NCI-H1105 treated with DMSO at 0.1 percent for 48 hours (cell line): ENCODE measurements at places on chromosomes 7 and 10.

- no peak for DNase-seq
Observed at GRCh38 chr7:27191161-27191731, 6.2 kb upstream of the HOXA11 start.

DNA sequence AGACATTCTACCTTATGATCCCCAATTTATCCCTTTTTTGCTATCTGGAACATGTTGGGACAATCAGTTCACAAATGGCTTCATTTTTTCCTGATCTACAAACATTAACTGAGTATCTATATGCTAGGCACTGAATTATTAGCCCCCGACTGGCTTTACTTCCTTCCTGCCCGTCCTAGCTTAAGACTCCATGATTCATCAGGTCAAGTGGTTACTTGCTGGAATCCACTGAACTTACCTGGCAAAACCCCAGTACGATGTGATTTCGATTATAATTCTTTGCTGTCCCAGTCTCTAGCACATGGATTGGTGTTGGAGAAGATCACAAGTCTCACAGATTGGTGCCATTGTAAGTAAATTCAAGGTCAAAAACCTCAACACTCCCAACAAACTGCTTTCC, 77.1 kb downstream of the ORC5 start:
- DNase-seq, result no peak

DNA sequence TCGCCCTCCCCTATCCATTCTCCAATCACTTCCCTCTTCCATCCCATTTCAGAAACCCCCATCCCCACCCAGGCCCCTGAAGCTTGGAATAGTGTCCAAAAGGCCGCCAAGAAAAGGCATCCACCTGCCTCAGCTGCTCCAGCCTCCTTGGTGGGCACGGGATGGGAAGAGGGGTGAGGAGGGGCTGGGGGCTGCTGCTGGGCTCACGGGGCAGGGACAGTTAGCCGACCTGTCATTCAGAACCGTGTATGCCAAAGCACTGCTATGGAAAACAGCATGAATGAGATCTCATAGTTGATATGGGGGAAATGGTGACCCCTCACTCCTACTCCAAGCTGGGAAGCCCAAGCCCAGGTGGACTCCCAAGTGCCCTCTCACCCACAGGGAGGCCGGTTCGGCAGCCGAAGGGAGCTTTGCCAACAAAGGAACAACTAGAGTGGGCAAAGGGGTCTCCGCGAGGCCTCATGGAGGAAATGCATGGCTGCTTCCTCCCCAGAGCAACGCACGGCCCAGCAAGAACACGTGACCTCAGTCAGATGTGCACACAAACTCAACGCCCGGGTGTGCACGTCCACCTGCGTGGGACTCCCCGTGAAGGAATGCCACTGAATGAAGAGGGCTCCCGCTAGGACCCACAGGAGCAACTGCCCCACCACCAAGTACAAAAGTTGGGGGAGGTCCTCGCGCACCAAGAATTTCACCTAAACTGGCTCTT, 52.5 kb downstream of the EBF3 start:
- no peak for DNase-seq

- DNase-seq, result no peak
Observed at GRCh38 chr10:36803229-36803628, 322.2 kb upstream of the ANKRD30A start.

DNA sequence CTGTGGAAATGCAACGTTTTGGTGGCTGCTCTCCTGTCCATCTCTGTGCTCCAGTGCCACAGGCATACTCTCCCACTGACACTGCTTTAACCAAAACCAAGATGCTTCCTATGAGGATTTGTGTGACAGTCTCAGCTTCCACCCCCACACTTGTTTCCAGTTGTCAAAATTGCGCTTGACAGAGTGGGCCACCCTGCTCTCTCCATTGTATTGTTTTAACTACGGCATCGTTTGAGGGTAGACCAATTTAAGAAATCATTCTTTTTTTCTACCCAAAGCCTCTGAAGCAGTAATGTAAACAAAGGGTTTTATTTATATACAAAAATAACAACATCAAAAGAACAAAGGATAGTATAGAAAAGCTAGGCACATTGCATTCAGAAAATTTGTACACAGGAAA, 178.0 kb downstream of the INHBA start:
- no peak for DNase-seq

- no peak for DNase-seq
Observed at GRCh38 chr10:131901181-131901829, 497 bp downstream of the PPP2R2D start.

GRCh38 chr10:49179699-49180443, 8.3 kb downstream of the TMEM273 start:
- no peak for DNase-seq

DNA sequence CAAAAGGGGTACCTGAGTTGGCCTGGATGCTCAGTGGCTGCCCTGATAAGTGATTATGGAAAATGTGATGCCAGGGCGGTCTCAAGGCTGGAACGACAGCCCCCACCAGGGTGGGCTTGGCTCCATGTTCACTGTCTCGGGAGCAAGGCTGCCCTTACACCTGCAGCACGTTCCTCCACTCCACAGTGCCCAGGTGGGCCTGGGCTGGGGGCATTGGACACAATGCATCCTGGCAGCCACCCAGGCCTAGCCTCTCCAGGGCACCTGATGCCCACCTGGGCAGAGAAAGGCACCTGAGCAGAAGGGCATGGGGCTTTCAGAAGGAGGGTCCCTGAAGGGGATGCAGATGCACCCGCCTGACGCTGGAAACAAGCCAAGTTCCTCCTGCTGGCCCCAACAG, 548.3 kb downstream of the DNAJB6 start:
- DNase-seq, result no peak

- no peak for DNase-seq
Observed at GRCh38 chr7:32761451-32762205, 129.9 kb downstream of the KBTBD2 start.

- no peak for DNase-seq
Observed at GRCh38 chr10:114623155-114623554, 34.9 kb downstream of the ABLIM1 start.

GRCh38 chr7:27346531-27347275, 104.1 kb downstream of the EVX1 start:
- peak; percentile 29 for DNase-seq

GRCh38 chr7:48875045-48875916, 49.1 kb upstream of the CDC14C start:
- DNase-seq, result peak; percentile 61

GRCh38 chr7:16765436-16765859, 11.9 kb downstream of the TSPAN13 start:
- DNase-seq, result no peak

DNA sequence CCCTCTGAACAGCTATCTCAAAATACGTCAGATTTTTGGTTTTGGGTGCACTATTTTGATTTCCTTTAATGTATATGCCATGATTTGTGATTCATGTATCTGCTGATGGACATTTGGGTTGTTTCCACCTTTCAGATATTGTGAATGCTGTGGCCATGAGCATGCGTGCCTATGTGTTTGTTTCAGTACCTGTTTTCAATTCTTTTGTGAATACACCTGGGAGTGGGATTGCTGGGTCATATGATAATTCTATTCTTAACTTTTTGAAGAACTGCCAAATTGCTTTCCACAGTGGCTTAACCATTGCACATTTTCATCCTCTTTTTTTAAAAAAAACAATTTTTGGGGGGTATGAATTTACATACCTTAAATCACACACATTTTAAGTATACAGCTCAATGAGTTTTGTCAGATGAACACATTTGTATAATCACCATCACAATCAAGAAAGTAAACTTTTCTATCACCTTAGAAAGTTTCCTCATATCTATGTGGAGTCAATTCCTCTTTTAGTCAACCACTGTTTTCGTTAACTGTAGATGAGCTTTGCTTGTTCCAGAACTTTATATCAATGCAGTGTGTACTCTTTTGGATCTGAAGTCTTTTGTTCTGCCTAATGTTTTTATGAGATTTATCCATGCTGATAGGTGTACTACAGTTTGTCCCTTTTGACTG, 36.9 kb downstream of the CYP26A1 start:
- DNase-seq, result no peak

GRCh38 chr7:142194201-142194600, 63.7 kb downstream of the PRSS58 start:
- DNase-seq, result no peak

GRCh38 chr7:27491534-27491933, 171.1 kb downstream of the HIBADH start:
- no peak for DNase-seq

- no peak for DNase-seq
Observed at GRCh38 chr10:1054684-1055083, 1.5 kb upstream of the WDR37 start.

GRCh38 chr10:71899665-71900412, 48.8 kb upstream of the PSAP start:
- DNase-seq, result no peak

DNA sequence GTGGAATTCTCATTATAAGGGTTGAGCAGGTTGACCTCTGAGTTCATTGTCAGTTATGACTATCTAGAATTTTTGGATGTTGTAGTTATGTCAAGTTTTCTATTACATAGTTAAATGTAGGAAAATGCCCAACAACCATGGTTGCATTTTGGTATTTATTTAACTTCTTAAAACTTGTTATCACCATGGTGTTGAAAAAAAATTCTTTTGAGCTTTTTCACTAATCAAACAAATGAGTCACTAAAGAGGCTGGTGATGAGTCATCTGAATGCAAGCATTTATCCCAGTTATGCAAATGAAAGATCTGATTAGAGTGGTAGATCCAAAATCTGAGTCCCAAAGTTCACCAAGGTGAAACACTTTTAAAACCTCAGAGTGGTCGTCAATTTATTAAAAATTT, 624.7 kb upstream of the IGFBP3 start:
- DNase-seq, result no peak

DNA sequence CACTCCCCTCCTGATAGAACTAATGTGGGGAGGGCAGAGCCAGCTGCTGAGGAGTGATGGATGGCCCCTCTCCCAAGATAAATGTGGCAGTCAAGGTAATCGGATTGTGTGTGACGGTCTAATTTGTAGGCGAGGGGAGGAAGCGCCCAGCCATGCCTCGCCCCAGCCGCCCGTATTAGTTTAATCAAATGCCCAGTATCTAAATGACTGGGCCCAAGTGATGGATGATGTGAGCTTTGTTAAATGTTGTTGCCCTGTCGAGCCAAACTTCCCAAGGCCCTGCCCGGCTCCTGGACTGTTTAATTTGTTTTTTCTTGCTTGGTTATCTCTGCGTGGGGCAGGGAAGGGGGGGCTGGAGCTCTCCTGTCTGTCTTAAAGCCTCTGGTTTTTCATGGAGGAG, 88.4 kb upstream of the PPIF start:
- DNase-seq, result no peak

DNA sequence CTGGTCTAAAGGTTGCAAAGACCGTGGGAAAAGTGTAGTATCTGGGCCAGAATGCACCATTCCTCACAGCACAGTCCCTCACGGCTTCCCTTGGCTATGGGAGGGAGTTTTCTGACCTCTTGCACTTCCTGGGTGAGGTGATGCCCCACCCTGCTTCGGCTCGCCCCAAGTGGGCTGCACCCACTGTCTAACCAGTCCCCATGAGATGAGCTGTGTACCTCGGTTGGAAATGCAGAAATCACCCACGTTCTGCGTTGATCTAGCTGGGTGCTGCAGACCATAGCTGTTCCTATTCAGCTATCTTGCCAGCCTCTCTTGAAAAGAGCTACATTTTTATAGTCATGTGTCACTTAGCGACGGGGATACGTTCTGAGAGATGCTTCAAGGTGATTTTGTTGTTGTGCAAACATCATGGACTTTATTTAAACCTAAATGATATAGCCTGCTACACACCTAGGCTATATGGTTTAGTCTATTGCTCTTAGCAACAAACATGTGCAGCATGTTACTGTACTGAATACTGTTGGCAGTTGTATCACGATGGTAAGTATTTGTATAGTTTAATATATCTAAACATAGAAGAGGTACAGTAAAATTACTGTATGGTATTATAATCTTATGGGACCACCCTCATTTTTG, 120.0 kb downstream of the PPP1R9A start:
- DNase-seq, result no peak

DNA sequence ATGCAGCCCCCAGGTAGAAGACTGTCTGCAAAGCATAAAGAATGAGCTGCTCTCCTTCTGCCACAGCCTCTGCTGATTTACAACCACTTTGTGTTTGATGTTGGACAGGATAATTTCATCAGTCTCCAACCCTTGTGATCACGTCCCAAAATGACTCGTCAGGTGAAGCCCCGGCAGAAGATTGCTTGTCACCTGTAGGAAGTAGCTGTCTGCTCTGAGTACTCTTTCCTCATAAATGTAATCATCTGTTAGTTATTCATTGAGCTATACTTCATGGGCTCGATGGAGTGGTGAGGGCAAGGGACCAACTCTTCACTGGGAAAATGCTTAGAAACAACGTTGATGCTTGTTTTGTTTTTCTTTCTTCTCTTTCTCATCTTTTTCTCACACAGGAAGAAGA, 290.9 kb upstream of the SP8 start:
- DNase-seq, result no peak

GRCh38 chr7:21140622-21141021, 287.3 kb upstream of the SP4 start:
- no peak for DNase-seq

DNA sequence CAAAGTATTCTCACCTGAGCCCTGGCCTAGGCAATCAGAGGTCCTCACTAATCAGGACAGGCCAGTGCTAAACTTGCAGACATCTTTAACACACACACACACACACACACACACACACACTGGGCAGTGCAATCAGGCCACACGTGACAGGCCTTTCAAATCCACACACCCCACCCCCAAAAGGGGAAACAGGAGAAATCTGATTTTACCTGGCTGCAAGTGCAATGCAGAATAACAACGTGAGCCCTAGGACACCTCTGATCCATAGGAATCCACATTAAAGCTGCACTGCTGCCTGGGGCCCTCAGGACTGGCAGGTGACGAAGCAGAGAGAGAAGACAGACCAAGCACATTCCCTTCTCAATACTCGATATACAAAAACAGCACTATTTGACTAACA, 218.9 kb downstream of the FAM107B start:
- DNase-seq, result no peak

DNA sequence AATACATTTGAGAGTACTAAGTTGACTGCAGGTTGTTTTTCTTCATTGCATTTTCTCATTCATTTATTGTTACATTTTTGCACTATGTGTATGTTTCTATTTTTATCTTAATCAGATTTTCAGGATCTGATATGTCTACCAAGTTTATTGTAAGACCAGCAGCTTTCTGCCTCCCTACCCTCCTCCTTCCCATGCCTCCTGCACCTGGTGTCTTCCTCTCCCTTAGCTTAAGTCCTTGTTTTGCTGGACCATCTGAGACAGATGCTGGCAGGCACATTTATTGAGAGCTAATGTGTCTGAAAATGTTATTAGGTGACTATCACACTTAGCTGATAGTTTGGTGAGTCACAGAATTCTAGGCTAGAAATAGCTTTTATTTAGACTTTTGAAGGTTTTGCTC, 79.6 kb downstream of the ANLN start:
- DNase-seq, result no peak
